ENCODE measurements at places on chromosomes 5 and 9.

GRCh38 chr5:123438244-123438643, 15.0 kb upstream of the CEP120 start:
- DNase-seq = no peak

DNA sequence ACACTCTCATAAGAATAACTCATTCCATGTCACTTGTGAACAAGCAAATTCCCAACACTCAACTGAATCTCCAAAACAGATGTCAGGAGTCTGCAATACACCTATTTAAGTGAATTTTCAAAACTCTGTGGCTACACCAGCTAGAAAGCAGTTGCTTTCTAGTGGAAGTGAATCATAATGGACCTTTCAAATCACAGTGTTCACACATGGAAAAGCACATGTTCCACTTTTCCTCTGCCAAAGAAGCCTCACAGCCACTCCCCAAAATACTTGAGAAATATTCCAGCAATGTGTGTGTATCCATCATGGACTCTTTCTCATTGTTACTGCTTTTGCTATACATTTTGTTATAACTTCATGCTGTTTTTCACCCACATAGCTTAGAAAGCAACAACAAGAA, 17.4 kb downstream of the MARCHF3 start:
- DNase-seq = no peak

DNA sequence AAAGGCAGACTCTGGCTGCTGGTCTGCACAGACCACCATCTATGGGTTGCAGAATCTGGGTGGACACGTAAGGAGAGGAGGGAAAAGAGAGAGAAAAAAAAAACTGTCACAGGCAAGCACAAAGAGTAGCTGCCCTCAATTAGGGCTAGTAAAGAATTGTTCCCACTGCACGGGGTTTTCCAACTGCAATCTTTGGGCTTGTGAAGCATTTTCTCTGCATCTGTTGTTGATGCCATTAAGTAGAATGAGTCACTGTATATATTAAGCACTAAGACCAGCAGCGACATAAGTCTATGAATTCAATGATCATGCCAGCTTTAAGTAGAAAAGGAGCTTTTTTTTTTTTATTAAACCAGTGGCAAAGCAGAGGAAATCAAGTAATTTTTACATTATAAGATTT, 40.2 kb downstream of the MED10 start:
- DNase-seq = no peak

- no peak for DNase-seq
Observed at GRCh38 chr5:13695076-13695712, 249.3 kb downstream of the DNAH5 start.

GRCh38 chr5:64939772-64940510, 171.2 kb downstream of the CWC27 start:
- DNase-seq = no peak

- no peak for DNase-seq
Observed at GRCh38 chr5:168348084-168348414, 56.6 kb downstream of the WWC1 start.

DNA sequence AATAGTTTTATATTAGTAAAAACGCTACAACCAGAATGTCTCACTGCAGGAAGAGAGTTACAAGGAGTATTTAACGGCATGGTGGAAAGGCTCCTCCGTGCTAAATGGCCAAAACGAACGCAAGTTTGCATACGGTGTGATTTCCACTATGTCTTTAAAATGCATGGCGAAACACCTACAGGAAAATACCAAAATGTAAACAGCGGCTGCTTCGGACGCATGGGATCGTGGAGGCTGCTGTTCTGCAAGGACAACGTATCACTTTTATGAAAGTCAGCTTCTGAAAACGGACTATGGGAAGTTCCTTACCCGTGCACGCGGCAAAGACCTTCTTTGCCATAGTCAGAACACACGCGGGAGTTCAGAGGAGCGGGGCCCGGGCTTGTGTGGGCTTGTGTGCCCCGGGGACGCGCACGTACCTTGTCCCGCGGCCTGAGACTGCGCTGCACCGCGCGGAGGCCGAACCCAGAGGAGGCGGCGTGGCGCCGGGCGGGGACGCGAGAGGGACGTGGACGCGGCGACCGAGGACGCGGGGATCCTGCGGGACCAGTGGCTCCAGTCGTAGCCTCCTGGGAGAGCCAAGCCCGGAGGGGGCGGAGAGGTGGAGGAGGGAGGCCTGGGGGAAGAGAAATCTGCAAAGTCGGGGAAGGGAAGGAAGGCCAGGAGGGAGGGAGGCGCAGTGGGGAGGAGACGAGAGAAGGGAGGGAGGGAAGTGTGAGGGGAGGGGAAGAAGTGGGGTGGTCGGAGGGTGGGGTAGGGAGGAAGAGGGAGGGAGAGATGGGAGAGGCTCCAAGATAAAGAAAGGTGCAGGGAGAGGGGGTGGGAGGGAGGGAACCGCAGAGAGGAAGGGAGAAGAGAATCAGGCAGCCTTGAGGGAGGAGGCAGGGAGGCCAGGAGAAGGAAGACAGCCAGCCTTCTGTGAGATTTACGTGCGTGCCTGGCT, at the start of gene CMBL:
Gene CMBL, minus strand, starts transcription at position 697 of the 943 bp plus-strand sequence. CDS start 17,140 bp downstream, outside the sequence.
- DNase-seq = no peak

DNA sequence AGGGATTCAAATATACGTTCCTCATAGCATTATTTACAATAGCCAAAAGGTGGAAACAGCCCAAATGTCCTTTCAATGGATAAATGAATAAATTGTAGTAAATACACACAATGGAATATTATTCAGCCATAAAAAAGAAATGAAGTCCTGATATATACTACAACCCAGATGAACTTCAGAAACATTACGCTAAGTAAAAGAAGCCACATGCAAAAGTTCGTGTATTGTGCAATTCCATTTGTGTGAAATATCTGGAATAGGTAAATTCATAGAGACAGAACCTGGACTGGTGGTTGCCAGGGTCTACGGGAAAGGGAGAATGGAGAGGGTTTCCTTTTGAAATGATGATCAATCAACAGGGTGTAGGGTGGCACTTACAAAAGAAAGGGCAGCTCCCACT, 12.5 kb upstream of the ARSI start:
- no peak for DNase-seq

- no peak for DNase-seq
Observed at GRCh38 chr5:131536211-131536826, 98.7 kb downstream of the RAPGEF6 start.

DNA sequence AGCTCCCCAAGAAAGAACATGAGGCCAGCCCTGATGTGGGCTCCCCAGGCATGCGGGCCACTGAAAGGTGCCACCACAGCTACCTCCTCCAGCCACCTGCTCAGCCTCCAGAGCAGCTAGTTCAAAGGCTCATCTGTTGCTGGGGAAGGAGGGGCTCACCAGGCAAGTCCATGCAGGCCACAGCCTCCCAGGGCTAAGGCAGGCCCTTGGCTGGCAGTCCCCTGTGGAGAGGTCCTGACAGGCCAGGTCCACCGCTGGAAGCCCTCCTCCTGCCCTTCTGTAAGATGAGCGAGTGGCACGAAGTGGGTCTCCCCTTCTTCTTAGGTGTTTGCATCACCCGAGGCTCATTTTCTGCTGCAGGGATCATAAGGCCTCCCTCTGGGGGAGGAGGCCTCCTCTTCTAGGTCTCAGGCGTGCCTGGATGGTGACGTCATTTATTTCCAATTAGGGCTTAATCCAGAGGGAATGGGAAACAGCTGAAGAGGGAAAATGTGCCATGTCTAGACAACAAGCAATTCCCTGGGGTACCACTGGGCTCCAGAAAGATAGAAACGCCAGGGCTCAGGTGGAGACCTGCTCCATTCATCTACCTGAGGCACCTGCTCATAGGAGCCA, 91.6 kb downstream of the CFAP90 start:
- no peak for DNase-seq

DNA sequence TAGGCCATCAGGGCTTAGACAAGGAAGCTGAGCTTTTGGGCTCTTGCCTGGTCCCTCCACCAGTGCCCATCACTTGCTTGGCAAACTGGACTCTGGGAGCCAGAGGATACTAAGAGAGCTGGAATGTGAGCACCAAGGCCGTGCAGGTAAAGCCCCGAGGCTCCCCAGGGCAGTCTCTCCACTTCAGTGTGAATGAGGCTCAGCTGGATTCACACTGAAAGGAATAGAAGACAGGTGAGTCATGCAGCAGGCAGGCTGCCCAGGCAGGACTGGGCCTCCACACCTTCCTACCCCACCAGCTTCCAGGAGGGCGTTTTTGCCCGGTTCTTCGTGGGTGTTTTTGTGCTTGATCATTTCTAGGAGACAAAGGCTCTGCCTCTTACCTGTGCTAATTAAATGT, 7.3 kb upstream of the CTSV start:
- DNase-seq = no peak

DNA sequence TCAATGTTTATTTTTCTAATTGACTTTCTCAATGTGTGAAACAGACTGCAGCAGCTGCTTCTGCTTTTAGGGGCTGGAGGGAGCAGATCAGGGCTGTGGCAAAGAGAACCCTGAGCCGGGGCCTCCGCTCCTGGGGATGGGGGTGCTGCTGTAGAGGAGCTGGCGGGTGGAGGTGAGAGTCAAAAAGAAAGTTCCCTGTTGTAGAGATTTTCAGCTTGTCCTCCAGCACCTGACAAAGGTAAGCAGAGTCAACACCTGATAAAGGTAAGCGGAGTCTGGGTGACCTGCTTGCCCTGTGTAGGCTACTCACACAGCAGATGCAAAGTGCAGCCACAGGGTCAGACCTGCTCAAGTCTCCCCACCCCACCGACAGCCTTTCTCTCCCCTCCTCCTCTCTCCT, 252.4 kb upstream of the IRX1 start:
- no peak for DNase-seq

DNA sequence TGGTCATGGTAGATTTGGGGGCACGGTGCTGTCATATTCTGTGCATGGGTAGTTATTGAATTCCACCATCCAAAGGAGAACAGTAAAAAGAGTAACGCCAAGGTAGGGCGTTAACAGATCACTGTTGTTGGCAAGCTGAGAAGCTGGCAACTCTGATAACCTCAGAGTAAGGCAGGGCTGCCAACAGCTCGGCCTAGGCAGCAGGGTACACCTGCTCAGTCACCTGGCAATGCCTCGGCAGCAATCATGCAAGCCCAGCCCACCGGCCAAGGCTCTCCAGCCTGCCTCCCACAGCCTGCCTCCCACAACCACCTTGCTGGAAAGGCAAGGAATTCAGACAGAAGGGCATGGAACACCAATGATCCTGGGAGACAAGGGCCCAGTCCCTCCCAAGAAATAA, 63.9 kb downstream of the KLHL3 start:
- no peak for DNase-seq

- no peak for DNase-seq
Observed at GRCh38 chr5:74837115-74837514, 29.1 kb downstream of the FAM169A start.

DNA sequence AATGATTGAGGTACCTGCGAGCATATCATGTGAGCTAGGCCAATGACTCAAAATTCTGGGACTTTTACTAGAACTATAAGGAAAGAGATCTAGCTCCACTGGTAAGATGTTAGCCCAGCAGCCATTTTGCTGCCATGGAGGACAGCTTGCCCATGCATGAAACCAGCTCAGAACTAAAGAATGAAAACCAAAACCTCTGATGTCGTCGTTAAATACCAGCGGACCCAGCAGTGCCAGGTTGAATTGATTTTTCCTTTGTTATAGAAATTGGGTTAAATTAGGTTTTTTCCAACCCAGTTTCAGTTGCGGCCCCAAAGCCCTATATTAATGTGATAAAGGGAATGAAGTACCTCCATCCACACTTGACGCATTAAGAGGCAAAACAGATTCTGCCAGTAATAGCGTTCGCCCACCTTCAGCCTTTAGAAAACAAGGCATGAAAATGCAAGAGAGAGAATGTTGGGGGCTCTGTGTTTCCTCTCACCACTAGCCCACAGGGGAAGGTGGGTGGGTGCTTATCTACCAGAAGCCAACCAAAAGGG, 5.5 kb upstream of the ITK start:
- DNase-seq = no peak

DNA sequence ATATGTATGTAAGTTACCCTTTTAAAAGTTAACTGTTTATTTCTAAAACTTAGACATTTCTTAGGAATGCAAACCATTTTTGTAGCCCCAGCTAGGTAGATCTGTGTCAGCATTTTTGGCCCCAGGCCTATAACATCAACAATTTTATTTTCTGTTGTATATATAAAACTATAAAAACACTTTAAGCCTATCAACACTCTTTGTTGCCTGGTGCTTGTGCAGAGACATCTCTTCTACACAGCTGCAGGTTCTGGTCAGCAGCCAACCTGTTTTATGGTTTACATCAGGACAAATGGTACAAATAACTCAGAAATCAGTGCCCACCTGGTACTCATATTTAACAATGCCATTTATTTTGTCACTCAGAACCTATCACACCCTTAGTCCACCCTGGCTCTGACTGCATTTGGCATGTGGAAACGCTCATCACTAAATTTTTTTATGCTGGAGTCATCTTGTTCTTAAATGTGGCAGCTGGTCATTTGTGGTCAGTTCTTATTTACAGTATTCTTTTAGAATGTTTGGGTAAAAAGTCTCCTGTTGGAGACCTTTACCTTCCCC, 173.4 kb downstream of the DNAH5 start:
- no peak for DNase-seq

GRCh38 chr5:179346401-179346800, 1.1 kb upstream of the ADAMTS2 start:
- no peak for DNase-seq

- DNase-seq = no peak
Observed at GRCh38 chr9:3285365-3286161, 240.2 kb downstream of the RFX3 start.

GRCh38 chr5:139636975-139637408, 11.2 kb upstream of the CXXC5 start:
- no peak for DNase-seq

DNA sequence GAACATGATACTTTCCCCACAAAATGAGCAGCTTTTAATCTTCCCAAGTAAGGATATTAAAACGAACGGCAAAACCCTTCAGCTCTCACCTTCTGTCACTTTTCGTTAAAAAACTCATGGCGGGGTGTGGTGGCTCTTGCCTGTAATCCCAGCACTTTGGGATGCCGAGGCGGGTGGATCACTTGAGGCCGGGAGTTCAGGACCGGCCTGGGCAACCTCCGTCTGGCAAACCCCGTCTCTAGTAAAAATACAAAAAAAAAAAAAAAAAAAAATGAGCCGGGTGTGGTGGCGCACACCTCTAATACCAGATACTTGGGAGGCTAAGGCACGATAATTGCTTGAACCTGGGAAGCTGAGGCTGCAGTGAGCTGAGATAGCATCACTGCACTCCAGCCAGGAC, 902 bp downstream of the TMED9 start:
- no peak for DNase-seq

DNA sequence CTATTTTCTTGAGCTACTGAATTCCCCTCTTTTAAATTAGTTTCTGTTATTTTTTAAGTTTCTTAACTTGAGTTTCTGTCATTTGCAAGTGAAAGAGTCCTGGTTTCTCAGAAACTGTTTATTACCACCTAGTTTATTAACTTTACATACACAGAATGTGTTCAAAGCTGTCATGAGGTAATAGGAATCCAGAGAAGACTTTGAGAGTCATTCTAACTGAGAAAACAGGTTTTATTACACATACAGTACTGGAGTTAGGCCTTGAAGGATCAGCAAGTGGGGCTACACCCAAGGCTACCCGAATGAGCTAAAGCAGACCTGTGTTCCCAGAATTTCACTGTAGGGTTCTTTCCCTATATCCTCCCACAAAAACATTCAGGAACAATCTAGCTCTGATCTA, 33.1 kb downstream of the FAM114A2 start:
- no peak for DNase-seq

GRCh38 chr5:106417566-106417965, 1253.2 kb downstream of the EFNA5 start:
- DNase-seq = no peak
